ENCODE measurements at places on chromosomes 5 and 9. TPM values are rescaled to one million over a fixed set of nuclear protein-coding genes. Genes with fewer than 3 reads are reported as not detected.

- no peak for DNase-seq
- no peak overlapping the region for H3K4me3 ChIP-seq
- H3K4me1 ChIP-seq = peaks cover 15% of the 10 kb centered on the region
- no peaks in the 10 kb centered on the region for H3K27me3 ChIP-seq
Observed at GRCh38 chr5:10471677-10472076, 30.0 kb downstream of the ROPN1L start.

DNA sequence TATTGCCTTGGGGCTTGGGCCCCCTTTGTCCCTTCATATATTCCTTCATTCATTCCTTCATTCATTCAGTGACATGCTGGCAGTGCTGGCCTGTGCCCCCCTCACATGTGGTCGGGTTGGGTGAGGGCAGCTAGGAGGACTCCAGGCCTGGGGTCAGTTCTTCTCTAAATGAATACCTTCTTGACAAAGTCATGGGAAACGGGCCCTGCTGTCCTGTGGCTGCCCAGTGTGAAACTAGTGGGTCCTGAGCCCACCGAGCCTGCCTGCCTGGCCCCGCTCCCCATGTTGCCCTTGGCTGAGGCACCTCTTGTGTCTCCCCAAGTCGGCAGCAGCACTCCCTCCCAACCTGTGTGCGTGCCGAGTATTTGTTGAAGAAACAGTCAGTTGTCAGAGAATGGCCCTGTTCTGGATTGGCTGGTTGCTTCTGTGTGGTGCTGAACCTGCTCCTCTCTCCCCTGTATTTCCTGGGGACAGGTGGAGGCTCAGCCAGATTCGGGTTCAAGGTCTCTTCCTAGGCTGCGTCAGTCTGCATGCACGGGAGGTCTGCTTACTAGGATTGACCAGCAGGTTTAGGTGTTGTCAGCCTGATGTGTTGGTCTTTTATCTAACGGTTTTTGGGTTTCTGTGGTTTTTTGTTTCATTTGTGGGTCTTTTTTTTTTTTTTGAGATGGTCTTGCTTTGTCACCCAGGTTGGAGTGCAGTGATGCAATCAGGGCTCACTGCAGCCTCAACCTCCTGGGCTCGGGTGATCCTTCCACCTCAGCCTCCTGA lies 3.0 kb upstream of the CEL start:
- peaks cover 4% of the 10 kb centered on the region for H3K4me1 ChIP-seq
- no peak overlapping the region for H3K4me3 ChIP-seq
- DNase-seq = no peak
- H3K27me3 ChIP-seq = no peaks in the 10 kb centered on the region

DNA sequence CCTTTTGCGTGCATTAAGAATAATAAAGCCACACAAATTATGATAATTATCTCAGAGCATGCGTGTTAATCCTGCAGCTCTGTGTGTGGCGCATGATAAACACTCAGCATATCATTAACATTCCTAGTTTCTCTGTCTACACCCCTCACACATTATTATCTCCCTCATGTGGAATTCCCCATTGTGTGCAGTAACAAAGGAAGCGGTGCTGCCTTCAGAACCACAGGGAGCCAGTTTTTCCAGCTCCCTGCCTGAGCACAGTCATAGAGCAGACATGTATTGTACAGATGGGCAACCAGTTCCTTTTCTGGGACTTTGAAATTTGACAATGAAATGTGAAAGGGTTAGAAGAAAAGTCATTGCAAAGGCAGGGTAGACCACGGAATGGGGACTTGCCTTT lies 1365.5 kb upstream of the CDH9 start:
- H3K4me3 ChIP-seq = no peak overlapping the region
- no peak overlapping the region for H3K27ac ChIP-seq
- H3K4me1 ChIP-seq = no peaks in the 10 kb centered on the region
- H3K27me3 ChIP-seq = no peaks in the 10 kb centered on the region
- H3K36me3 ChIP-seq = no peaks in the 10 kb centered on the region

DNA sequence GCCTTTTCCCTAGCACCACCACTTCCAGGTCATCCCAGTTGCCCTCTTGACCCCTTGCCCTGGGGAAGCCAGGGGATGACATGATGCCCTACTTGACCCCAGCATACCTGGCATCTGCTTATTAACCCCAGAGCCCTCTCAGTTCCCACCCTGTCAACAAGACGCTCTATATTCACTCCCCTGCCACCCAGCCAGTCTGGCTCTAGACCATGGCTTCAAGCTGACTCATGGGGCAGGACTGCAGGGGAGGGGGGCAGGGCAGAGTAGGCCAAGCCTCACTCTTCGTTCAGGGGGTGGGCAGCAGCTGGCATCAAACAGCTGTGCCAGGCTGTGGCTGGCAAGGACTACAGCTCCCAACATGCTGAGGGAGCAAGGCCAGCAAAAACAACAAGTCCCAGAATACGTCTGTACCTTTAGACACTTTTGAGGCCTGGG lies 5.3 kb downstream of the ATOSB start:
- H3K4me1 ChIP-seq = peaks cover 59% of the 10 kb centered on the region
- H3K27ac ChIP-seq = peak overlapping the region; percentile 88
- H3K4me3 ChIP-seq = peak overlapping the region; percentile 80
- no peaks in the 10 kb centered on the region for H3K27me3 ChIP-seq

GRCh38 chr5:169811680-169812079 lies 168.6 kb downstream of the INSYN2B start:
- no peaks in the 10 kb centered on the region for H3K36me3 ChIP-seq
- peaks cover 4% of the 10 kb centered on the region for H3K4me1 ChIP-seq
- no peak overlapping the region for H3K27ac ChIP-seq
- no peaks in the 10 kb centered on the region for H3K27me3 ChIP-seq
- no peak for DNase-seq
- no peak overlapping the region for H3K4me3 ChIP-seq

- no peak overlapping the region for H3K27ac ChIP-seq
- no peaks in the 10 kb centered on the region for H3K36me3 ChIP-seq
- no peak overlapping the region for H3K4me3 ChIP-seq
- DNase-seq = no peak
- no peaks in the 10 kb centered on the region for H3K4me1 ChIP-seq
Observed at GRCh38 chr5:122412966-122413365, 100.9 kb downstream of the SNCAIP start.

DNA sequence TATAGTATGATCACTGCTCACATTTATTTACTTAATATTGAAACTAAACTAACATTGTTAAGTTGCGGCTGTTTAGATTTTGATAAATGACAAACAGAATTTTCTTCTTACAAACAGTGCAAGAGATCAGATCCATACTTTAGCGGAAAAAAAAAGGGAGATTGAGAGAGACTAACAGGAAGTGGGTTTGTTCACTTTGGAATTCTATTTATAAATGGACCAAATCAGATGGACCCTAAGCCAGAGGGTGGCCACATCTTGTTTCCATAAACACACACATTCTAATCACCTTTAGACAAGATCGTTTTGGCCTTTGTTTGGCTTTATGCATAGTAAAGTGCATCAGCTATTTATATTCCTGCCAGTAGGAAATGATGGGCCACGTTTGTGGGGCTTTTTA lies 381.4 kb upstream of the CD180 start:
- no peak for DNase-seq
- no peaks in the 10 kb centered on the region for H3K36me3 ChIP-seq
- H3K4me1 ChIP-seq = peaks cover 10% of the 10 kb centered on the region
- no peak overlapping the region for H3K27ac ChIP-seq

DNA sequence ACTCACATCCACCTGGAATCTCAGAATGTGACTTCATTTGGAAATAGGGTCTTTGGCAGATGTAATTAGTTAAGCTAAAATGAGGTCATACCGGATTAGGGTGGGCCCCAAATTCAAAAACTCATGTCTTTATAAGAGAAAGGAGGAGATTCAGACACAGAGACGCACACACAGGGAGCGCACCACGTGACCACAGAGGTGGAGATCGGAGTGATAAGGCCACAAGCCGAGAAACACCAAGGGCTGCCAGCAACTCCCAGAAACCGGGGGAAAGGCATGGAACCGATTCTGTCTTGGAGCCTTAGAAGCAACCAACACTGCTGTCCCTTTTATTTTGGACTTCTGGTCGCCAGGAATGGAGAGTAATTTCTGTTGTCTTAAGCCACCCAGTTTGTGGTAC lies 31.8 kb upstream of the LMX1B start:
- no peak overlapping the region for H3K4me3 ChIP-seq
- DNase-seq = no peak
- H3K36me3 ChIP-seq = no peaks in the 10 kb centered on the region
- no peak overlapping the region for H3K27ac ChIP-seq

DNA sequence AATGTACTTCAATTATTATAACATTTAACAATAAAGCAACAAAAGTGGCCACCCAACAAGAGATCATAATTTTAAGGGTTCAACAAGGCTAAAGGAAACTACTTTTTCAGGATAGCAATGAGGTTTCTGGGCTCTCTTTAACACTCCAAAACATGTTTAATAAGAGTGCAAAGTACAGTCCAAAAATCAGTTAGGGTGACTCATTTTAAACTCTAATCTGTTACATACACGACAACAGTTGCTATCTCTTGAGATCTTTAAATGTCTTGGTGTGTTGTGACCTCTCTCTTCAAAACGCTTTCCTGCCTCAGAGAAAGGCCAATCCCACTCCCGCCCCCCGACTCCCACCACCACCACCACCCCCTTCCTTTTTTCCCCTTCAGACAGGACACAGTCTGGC lies 11.5 kb downstream of the NFIB start:
- no peak for DNase-seq
- no peak overlapping the region for H3K4me3 ChIP-seq
- no peaks in the 10 kb centered on the region for H3K36me3 ChIP-seq

- no peaks in the 10 kb centered on the region for H3K4me1 ChIP-seq
- peaks cover 16% of the 10 kb centered on the region for H3K27me3 ChIP-seq
- no peaks in the 10 kb centered on the region for H3K36me3 ChIP-seq
Observed at GRCh38 chr9:135442075-135442474, 37.5 kb upstream of the PPP1R26 start.

DNA sequence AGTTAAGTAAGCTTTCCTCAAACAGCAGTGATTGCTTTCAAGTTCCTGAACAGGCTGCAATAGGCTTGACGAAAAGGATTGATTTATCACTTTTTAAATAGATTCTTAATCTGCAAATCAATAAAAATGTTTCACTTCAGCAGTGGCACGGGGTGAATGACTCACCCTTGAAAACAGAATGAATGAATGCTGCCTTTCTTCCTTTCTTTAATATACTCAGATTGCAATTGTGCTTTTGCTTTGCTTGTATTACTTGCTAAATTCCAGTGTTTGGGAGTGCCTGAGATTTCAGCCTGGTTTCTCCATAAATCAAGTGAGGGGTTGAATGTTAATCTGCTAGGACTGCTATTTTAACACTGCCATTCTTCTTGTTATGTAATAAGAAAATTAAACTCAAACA lies 1293.8 kb downstream of the PTPRD start:
- no peaks in the 10 kb centered on the region for H3K27me3 ChIP-seq
- no peak overlapping the region for H3K27ac ChIP-seq
- no peak for DNase-seq
- H3K36me3 ChIP-seq = no peaks in the 10 kb centered on the region
- no peak overlapping the region for H3K4me3 ChIP-seq

DNA sequence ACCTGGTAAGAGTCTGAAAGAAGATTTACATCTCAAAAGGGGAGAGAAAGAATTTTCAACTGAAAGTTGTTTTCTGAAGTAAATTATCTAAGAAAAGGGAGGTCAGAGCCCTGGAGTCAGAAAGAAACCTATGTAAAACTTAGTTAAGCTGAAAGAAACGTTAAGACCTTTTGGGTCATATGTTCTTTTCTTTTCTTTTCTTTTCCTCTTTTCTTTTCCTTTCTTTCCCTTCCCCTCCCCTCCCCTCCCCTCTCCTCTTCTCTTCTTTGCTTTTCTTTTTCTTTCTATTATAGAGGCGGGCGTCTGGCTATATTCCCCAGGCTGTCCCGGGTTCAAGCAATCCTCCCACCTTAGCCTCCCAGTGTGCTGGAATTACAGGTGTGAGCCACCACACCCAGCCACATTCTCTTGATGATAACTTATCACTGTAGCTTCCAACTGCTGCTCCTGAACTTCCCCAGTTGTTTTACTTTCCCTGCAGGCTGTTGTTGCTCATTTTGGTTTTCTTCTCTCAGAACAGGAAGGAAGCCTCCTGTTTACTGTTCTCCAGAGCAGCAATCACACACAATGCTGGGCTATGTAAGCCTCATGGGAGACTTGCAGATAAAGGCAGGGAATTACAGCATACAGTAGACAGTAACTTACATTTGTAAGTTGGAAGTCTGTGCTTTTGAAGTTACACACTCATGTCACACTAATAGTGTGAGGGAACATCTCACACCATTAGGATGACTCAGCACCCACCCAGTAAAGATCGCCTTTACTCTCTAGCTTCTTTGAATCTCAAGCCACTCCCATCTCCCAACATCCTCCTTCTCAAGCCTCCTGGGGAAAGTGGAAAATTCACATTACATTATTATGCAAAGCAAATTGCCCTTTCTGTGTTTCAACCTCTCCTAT lies 2216.6 kb upstream of the WWC1 start:
- H3K27ac ChIP-seq = no peak overlapping the region
- no peak overlapping the region for H3K4me3 ChIP-seq
- H3K36me3 ChIP-seq = no peaks in the 10 kb centered on the region

- H3K27me3 ChIP-seq = no peaks in the 10 kb centered on the region
- no peak overlapping the region for H3K4me3 ChIP-seq
- DNase-seq = no peak
- H3K27ac ChIP-seq = no peak overlapping the region
Observed at GRCh38 chr5:98975682-98976407, 47.0 kb upstream of the CHD1 start.

- H3K4me1 ChIP-seq = peaks cover 87% of the 10 kb centered on the region
- no peak overlapping the region for H3K4me3 ChIP-seq
- DNase-seq = no peak
- no peaks in the 10 kb centered on the region for H3K36me3 ChIP-seq
- H3K27me3 ChIP-seq = no peaks in the 10 kb centered on the region
- H3K27ac ChIP-seq = no peak overlapping the region
Observed at GRCh38 chr9:134369416-134370212, 43.4 kb downstream of the RXRA start.

The FOXI1 gene
- not detected for total RNA-seq

The PHPT1 gene
- 93.6 TPM for total RNA-seq

The CLINT1 gene
- total RNA-seq = 79.2 TPM

The ELOVL7 gene
- total RNA-seq = 5.8 TPM

The LRRC70 gene
- total RNA-seq = 1.1 TPM

The RGS7BP gene
- 1.6 TPM for total RNA-seq

The NEURL1B gene
- 24.8 TPM for total RNA-seq
